ENCODE measurements at places on chromosomes 11 and 22.

GRCh38 chr11:73157101-73158010 is 15.2 kb upstream of the FCHSD2 start:
- H3K4me3 ChIP-seq, result no peak overlapping the region
- no peaks in the 10 kb centered on the region for H3K4me1 ChIP-seq
- no peak for DNase-seq
- H3K27ac ChIP-seq, result no peak overlapping the region
- no peaks in the 10 kb centered on the region for H3K36me3 ChIP-seq

GRCh38 chr11:16000065-16000464 is 356.3 kb downstream of the SOX6 start:
- no peak for DNase-seq
- H3K4me3 ChIP-seq, result no peak overlapping the region
- no peaks in the 10 kb centered on the region for H3K4me1 ChIP-seq
- no peaks in the 10 kb centered on the region for H3K36me3 ChIP-seq
- peaks cover 2% of the 10 kb centered on the region for H3K27me3 ChIP-seq
- no peak overlapping the region for H3K27ac ChIP-seq

- no peak overlapping the region for H3K27ac ChIP-seq
- H3K4me3 ChIP-seq, result no peak overlapping the region
- DNase-seq, result no peak
- H3K36me3 ChIP-seq, result no peaks in the 10 kb centered on the region
- H3K4me1 ChIP-seq, result no peaks in the 10 kb centered on the region
- 0 out of 2 replicates have a peak, but pooled peaks cover 2% of the 10 kb centered on the region for H3K27me3 ChIP-seq
These were observed 354.0 kb upstream of the CCDC90B start for GRCh38 chr11:83639995-83640758.

DNA sequence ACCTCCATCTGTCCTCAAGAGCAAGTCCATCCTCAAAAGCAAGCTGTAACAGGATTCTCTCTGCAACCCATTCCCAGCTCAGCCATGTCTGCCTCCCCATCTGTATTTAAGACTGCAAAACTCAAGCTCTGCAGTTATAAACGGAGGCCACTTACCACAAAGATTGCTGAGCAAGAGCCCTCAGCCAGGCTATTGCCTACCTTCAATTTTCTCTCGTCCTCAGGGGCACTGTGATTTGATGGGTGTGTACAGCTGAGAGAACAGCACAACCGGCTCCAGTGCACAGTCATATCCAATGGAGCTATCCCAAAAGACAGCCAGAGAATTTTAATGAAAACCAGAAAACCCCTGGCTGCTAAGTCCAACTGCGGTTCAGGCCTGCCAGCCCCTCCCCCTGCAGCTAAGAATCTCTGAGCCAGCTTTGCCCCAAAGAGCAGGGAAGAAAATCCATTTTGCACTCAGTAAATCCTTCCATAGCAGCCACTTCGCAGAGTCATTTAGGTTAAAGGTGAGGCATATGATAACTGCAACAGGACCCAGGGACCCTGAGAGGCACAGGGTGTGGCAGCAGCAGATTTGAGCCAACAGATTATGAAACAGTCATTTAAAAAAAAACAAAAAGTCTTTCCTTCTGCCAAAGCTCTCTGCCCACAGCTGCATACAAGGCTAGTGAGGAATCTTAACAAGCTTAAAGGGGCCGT is 37.6 kb downstream of the RAB30 start:
- H3K27me3 ChIP-seq, result no peaks in the 10 kb centered on the region
- no peak overlapping the region for H3K27ac ChIP-seq
- no peak for DNase-seq
- H3K4me3 ChIP-seq, result no peak overlapping the region
- no peaks in the 10 kb centered on the region for H3K36me3 ChIP-seq
- H3K4me1 ChIP-seq, result peaks cover 2% of the 10 kb centered on the region

DNA sequence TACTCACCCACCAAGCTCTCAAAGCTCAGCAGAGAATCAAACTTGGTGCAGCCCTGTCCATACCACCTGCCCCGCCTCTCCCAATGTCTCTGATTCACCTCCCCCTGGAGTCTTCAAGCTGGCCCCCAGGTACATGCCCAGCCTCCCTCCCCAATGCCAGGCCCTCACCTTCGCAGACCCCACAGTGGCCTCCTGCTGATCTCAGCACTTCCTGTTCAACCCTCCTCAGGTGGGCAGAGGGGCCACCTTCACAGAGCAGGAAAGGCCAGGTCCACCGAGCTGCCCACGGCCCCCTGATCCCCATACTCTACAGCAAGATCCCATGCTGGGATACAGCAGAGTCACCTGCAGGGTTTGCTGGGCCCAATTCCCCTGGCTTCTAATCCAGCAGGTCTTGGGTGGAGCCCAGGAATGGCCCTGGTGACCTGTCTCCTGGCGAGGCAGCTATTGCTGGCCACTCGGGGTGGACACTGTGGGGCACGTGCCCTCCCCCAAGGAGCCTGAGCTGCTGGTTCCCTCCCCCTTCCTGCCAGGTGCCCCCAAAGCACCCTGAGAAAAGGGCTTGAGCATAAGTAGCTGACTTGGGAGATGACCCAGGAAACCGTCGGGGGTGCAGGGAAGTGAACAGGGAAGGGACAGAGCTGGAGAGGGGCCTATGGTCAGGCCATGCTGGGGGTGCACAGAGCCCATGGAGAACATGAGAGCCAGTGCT is 150.7 kb downstream of the BRD1 start:
- no peaks in the 10 kb centered on the region for H3K36me3 ChIP-seq
- no peak overlapping the region for H3K27ac ChIP-seq
- H3K4me1 ChIP-seq, result peaks cover under 1% of the 10 kb centered on the region
- peaks cover 8% of the 10 kb centered on the region for H3K27me3 ChIP-seq
- H3K4me3 ChIP-seq, result no peak overlapping the region

GRCh38 chr11:60348116-60348515 is 21.1 kb downstream of the MS4A6E start:
- H3K27me3 ChIP-seq, result no peaks in the 10 kb centered on the region
- H3K27ac ChIP-seq, result no peak overlapping the region
- H3K4me3 ChIP-seq, result no peak overlapping the region
- no peaks in the 10 kb centered on the region for H3K4me1 ChIP-seq

- no peaks in the 10 kb centered on the region for H3K27me3 ChIP-seq
- no peak for DNase-seq
These were observed 89.1 kb upstream of the ARHGAP20 start for GRCh38 chr11:110801328-110801727.

DNA sequence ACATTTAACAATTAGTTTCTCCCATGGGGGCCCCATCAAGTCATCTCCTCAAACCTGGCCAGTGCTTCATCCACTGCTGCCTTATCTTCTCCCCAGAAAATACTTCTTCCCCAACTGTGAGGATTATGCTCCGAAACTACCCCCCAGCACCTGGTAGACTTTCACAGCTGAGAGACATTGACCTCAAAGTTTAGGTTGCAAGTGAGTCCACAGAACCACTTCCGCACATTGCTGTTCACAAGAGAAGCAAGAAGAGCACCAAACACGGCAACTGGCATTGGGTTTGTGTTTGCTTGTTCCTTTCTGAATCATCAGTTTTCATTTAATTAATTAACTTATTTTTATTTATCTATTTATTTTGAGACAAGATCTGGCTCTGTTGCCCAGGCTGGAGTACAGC is 6.1 kb downstream of the MCHR1 start:
- H3K27ac ChIP-seq, result peak overlapping the region; percentile 15
- no peaks in the 10 kb centered on the region for H3K36me3 ChIP-seq
- DNase-seq, result no peak
- H3K27me3 ChIP-seq, result no peaks in the 10 kb centered on the region
- H3K4me3 ChIP-seq, result peak overlapping the region; percentile 61
- H3K4me1 ChIP-seq, result peaks cover 2% of the 10 kb centered on the region

GRCh38 chr11:101727451-101727850 is 143.6 kb upstream of the TRPC6 start:
- no peaks in the 10 kb centered on the region for H3K4me1 ChIP-seq
- H3K27me3 ChIP-seq, result no peaks in the 10 kb centered on the region
- H3K36me3 ChIP-seq, result no peaks in the 10 kb centered on the region
- no peak overlapping the region for H3K4me3 ChIP-seq
- no peak for DNase-seq

GRCh38 chr22:38316364-38317121 is 690 bp downstream of the CSNK1E start:
- H3K4me3 ChIP-seq, result peak overlapping the region; percentile 93
- DNase-seq, result no peak
- H3K36me3 ChIP-seq, result peaks cover 49% of the 10 kb centered on the region
- H3K27me3 ChIP-seq, result no peaks in the 10 kb centered on the region
- H3K27ac ChIP-seq, result no peak overlapping the region

- no peak overlapping the region for H3K4me3 ChIP-seq
- no peak for DNase-seq
- H3K4me1 ChIP-seq, result no peaks in the 10 kb centered on the region
- H3K27me3 ChIP-seq, result no peaks in the 10 kb centered on the region
- no peak overlapping the region for H3K27ac ChIP-seq
These were observed 1374.7 kb upstream of the RAG2 start for GRCh38 chr11:37972691-37973090.

DNA sequence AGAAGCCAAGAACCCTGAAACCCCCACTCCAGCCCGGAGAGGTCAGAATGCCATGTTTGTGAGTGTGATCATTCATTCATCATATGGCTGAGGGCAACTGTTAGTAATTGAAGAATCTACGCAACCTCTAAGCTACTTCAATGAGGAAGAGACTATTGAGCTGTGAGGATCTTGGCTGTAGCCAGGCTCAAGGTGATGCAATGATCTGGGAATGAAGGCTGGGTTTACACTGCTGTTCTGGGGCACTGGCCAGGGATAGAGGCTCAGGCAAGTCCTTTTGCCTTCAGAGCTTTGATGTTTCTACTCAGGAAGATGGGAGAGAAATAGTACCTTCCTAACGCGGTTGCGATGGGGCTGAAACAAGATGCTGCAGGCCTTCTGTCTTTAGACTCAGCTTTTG is 12.9 kb downstream of the CRYBB2 start:
- H3K4me1 ChIP-seq, result no peaks in the 10 kb centered on the region
- H3K4me3 ChIP-seq, result no peak overlapping the region
- DNase-seq, result no peak

DNA sequence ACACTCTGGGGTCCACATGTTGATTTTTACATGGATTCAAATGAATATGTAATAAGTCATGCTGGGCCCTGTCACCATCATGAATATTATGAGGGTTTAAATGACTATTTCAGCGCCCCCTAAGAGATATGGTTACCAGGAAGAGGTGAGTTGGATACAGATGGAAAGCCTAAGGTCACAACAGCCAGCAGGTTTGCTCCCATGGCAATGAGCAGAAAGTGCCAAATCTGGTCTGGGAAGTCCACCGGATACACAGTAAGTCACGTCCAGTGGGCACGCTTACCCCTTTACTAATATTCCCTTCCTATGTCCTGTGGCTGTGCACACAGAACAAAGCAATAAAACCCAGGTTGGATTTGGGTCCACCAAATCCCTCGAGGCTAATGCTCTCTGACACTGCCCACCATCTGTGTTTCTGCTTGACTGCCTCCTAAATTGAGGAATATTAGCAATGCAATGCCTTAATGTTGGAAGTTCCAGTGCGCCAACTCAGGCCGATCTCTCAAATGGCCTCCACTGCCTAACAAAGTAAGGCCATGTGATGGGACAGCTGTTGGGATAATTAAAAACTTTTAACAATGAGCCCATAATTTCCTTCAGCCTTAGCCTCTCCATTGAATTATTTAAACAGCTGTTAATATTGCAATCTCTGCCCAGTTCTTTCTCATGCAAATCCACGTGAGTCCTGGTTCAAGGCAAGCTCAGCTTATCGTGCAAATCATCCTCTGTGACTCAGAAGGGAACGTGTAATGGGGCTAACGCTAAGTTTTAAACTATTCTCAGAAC is 97.6 kb downstream of the SLC1A2 start:
- DNase-seq, result no peak
- H3K4me1 ChIP-seq, result peaks cover 5% of the 10 kb centered on the region
- no peaks in the 10 kb centered on the region for H3K27me3 ChIP-seq
- H3K27ac ChIP-seq, result no peak overlapping the region
- H3K4me3 ChIP-seq, result no peak overlapping the region
- H3K36me3 ChIP-seq, result no peaks in the 10 kb centered on the region

- DNase-seq, result no peak
- H3K4me3 ChIP-seq, result no peak overlapping the region
- H3K27ac ChIP-seq, result no peak overlapping the region
- H3K27me3 ChIP-seq, result no peaks in the 10 kb centered on the region
- H3K36me3 ChIP-seq, result no peaks in the 10 kb centered on the region
- no peaks in the 10 kb centered on the region for H3K4me1 ChIP-seq
These were observed 254.5 kb upstream of the NARS2 start for GRCh38 chr11:78829146-78829545.

GRCh38 chr11:115497303-115497702 is 6.9 kb downstream of the CADM1 start:
- H3K27me3 ChIP-seq, result peaks cover 17% of the 10 kb centered on the region
- no peak overlapping the region for H3K4me3 ChIP-seq
- no peak overlapping the region for H3K27ac ChIP-seq
- H3K4me1 ChIP-seq, result no peaks in the 10 kb centered on the region

DNA sequence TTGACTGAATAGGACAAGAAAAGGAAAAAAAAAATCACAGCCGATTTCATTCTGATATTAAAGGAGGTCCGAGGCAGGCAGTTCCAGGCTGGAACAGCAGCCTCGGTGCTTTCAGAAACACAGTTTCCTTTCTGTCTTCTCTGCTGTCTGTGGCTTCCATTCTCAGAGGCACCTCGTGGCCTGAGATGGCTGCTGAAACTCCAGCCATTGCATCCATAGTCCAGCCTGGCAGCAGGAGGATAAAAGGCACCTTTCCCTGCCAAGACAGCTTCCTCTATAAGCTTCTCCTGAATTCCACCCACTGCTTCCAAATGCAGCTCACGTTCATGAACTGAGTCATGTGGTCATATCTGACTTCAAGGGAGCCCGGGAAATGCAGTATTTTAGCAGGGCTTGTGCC is 390.5 kb downstream of the TBC1D22A start:
- H3K4me3 ChIP-seq, result no peak overlapping the region
- H3K4me1 ChIP-seq, result no peaks in the 10 kb centered on the region
- H3K36me3 ChIP-seq, result no peaks in the 10 kb centered on the region
- no peak for DNase-seq
- no peaks in the 10 kb centered on the region for H3K27me3 ChIP-seq

DNA sequence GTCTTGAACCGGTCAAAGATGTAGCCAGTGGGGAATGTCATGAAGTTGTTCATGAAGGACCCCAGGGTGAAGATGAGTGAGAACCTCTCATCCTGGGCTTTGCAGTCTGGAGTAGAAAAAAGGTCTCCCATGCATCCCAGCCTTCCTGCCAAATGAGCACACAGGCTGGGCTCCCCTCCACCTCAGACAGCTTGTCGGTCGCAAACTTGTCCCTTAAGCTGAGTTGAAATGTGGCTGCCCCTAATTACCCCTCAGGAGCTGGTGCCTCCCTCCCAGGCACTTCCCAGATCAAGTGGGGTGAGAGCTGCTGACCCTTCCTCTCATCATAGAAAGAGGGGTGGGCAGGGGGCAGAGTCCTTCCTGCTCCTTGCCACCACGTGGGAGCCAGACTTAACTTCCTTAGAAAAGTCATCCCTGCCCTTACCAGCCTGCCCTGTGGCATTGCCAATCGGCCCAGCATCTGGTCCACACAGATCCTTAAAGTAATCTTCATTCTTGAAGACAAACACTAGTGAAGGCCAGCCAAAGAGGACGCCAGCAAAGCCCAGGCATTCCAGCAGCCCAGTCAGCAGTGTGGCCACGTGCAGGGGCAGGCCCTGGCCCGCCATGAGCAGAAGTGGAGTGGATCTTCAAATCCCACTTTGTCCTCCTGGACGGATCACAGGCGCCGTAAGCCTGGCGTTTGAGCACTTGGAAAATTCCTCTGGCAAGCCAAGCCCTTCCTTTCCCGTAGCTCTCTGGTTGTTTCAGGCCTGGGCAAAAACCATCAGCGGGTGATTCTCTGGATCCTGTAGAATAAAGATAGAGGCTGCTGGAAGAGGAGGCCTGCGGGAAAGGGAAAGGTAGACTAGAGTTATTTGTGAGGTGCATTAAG is 1.1 kb downstream of the SLC43A3 start:
- DNase-seq, result no peak
- H3K36me3 ChIP-seq, result peaks cover 21% of the 10 kb centered on the region
- H3K27ac ChIP-seq, result no peak overlapping the region
- H3K27me3 ChIP-seq, result peaks cover 3% of the 10 kb centered on the region
- peaks cover 2% of the 10 kb centered on the region for H3K4me1 ChIP-seq
